ENCODE measurements at places on chromosomes 7 and 10.

- DNase-seq: peak; percentile 81
These were observed 127.5 kb downstream of the CUBN start for GRCh38 chr10:17001961-17002749.

DNA sequence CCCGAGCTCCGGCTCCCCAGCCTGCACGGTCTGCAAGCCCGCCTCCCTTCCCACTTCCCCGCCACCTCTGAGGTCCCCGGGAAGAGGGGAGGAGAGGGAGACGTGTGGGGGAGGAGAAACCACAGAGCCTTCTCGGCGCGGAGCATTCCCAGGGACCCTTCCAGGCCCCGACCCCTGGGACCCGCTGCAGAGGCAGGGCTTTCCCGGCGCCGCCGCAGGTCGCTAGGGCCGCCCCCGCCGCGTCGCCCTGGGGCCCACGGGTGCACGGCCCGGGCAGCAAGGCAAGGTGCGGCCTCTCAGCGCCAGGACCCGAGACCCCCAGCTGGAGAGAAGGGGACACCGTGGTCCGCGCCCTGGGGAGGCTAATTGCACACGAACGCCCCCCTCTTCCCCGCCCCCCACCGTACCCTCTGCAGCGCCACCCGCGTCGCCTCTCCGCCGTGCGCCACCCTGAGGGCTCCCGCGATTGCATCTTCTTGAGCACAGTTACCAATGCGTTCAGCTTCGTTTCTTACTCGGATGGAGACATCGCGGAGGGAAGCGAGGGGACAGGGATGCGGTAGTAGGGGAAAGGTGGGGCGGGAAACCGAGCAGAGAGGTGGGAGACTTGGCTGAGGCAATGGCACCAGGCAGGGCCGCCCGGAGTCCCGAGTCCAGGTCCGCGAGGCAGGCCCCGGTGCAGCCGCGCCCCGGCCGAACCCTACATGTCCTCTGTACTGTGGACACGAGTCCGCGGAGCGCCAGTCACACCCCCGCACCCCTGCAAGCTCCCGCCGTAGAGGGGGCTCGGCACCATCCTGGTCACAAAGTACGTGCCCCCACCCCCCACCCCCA lies 28.9 kb downstream of the SKIDA1 start:
- peak; percentile 42 for DNase-seq

DNA sequence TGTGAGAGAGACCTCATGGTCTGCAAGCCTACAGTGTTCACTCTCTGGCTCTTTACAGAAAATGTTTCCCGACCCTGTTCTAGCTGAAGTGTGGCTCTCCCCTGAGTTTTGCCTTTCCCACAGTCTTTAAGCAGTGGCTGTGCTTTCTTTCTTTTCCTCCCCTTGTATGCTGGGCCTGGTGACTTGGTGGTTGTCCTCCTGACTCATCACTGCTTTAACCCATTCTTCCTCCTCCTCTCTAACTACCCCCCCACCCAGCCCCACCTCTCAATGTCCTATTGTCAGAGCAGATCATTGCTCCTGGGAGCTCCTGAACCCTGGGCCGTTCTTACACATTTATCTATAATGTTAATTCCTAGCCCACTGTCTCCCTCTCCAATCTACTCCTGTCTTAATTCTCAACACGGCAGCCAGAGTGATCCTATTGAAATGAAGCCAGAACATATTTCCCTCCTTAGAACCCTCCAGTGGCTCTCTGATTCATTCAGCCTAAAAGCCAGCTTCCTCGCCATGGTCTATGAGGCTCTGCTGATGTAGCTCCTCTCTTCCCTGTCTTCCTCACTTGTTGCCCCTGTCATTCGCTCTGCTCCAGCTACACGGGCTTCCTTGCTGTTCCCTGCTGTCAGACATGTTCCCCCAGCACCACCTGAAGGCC lies 55.0 kb downstream of the DENND11 start:
- DNase-seq: no peak

DNA sequence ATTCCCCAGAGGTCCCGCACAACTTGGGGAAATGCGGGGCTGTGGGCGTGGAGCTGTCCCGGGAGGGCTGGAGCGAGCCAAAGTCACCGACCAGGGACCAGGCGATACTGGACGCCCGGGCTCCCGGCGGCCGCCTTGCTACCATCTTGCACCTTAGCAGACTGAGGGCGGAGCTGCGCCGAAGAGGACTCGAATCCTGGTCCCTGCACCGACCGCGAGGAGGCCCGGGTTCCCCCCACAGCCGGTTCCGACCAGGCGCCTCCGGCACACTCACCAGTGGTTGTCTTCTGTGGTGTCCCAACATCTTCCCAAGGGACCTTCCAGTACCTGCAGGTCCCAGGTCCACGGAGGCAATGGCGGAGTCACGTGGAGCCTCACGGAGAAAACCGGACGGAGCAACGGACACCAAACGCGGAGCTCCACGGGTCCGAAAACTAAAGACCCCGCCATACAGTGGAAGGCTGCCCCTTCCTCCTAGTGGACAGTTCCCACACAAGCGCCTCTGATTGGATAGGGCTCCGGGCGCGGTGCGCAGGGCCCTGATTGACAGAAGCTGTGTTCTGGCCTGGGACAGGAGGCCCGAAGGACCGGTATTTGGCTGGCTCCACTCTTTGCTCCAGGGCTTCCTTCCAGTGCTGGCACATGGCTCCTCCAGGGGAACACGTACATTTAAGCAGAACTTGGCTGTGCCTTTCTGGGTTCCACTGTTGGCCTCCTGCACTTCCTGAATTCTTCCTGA lies 124.6 kb upstream of the ZNF479 start:
- no peak for DNase-seq
